ENCODE measurements at places on chromosomes 7 and 10. TPM values are rescaled to one million over a fixed set of nuclear protein-coding genes. Genes with fewer than 3 reads are reported as not detected.

GRCh38 chr10:98141484-98142073, 7.1 kb downstream of the R3HCC1L start:
- no peak overlapping the region for H3K4me3 ChIP-seq
- no peaks in the 10 kb centered on the region for H3K36me3 ChIP-seq
- DNase-seq: no peak
- peaks cover 19% of the 10 kb centered on the region for H3K4me1 ChIP-seq
- no peak overlapping the region for H3K27ac ChIP-seq

The AGR3 gene
- polyA plus RNA-seq: not detected

The CTTNBP2 gene
- not detected for polyA plus RNA-seq

DNA sequence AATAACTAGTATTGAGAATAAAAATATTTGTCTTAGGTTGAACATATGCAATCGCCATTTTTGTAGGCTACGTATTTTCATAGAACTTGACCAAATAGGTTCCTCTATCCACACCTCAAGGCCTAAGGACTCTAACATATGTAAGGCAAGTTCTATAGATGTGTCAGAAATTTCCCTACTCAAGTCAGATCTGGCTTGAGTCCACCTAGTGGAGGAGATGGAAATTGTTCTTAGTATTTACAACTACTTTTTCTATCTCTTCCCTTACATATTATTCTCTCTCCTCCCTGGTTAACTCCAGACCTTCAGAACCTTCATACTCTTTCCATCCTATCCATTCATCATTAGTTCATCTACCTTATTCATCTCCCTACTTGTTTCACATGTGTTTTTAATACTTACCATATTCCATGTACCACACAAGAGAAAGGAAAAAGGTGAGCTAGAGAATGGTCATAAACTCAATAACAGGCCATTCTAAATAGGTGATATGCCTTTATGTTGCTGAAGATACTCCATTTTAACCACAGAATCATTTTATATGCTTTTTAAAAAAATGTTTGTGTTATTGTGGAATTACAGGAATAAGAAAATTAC, 174.5 kb upstream of the HDAC9 start:
- no peak overlapping the region for H3K27ac ChIP-seq
- DNase-seq: no peak
- no peaks in the 10 kb centered on the region for H3K4me1 ChIP-seq
- H3K27me3 ChIP-seq: no peaks in the 10 kb centered on the region
- no peaks in the 10 kb centered on the region for H3K36me3 ChIP-seq

DNA sequence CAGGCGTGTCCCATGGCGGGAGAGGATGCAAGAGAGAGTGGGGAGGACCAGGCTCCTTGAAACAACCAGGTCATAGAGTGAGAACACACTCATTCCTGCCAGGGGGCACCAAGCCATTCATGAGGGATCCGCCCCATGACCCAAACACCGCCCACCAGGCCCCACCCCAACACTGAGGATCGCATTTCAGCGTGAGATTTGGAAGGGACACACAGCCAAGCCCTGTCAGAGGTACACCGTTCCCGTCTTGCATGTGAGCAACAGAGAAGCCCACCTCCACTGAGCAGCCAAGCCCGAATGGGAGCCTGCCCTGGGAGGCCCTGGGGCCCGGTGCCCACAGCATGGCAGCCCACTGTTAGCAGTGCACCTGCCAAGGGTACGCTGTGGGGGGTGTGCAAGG, 7.9 kb upstream of the ARPC1B start:
- H3K4me1 ChIP-seq: no peaks in the 10 kb centered on the region
- no peak overlapping the region for H3K27ac ChIP-seq
- no peaks in the 10 kb centered on the region for H3K27me3 ChIP-seq
- DNase-seq: no peak
- H3K36me3 ChIP-seq: peaks cover 28% of the 10 kb centered on the region

GRCh38 chr7:55574051-55574717, 1.9 kb upstream of the VOPP1 start:
- H3K4me1 ChIP-seq: peaks cover 17% of the 10 kb centered on the region
- no peak overlapping the region for H3K4me3 ChIP-seq

The GPNMB gene
- 8.7 TPM for polyA plus RNA-seq

The CYP2C19 gene
- polyA plus RNA-seq: not detected

The ZNF239 gene
- polyA plus RNA-seq: 0.35 TPM

The GATAD1 gene
- polyA plus RNA-seq: 3.6 TPM

The TUBB8 gene
- not detected for polyA plus RNA-seq

- no peak overlapping the region for H3K27ac ChIP-seq
- no peaks in the 10 kb centered on the region for H3K36me3 ChIP-seq
- peaks cover 21% of the 10 kb centered on the region for H3K4me1 ChIP-seq
- no peak overlapping the region for H3K4me3 ChIP-seq
- no peak for DNase-seq
Measured at GRCh38 chr7:156778201-156778600, 114.8 kb downstream of the LMBR1 start.

DNA sequence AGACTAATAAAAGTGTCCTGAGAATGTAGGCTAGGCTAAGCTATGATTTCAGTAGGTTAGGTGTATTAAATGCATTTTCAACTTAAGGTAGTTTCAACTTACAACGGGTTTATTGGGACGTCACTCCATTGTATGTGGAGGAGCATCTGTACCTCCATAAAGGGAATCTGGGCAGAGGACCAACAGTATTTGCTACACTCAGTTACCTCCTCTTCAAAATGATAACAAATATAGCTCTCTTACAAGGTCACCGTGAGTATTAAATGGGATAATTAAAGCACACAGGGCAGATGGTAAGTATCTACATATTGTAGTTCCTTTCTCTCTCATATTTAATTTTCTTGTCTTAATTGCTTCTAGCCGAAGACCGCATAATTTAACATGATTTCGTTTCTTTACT, 59.0 kb upstream of the FGL2 start:
- no peak overlapping the region for H3K4me3 ChIP-seq
- no peak overlapping the region for H3K27ac ChIP-seq
- H3K27me3 ChIP-seq: no peaks in the 10 kb centered on the region
- H3K4me1 ChIP-seq: no peaks in the 10 kb centered on the region

- H3K4me1 ChIP-seq: peaks cover 5% of the 10 kb centered on the region
- H3K36me3 ChIP-seq: no peaks in the 10 kb centered on the region
- DNase-seq: no peak
- H3K27ac ChIP-seq: peak overlapping the region; percentile 98
- no peaks in the 10 kb centered on the region for H3K27me3 ChIP-seq
Measured at GRCh38 chr10:62805231-62806099, 945 bp downstream of the ADO start.

The MRC1 gene
- not detected for polyA plus RNA-seq

DNA sequence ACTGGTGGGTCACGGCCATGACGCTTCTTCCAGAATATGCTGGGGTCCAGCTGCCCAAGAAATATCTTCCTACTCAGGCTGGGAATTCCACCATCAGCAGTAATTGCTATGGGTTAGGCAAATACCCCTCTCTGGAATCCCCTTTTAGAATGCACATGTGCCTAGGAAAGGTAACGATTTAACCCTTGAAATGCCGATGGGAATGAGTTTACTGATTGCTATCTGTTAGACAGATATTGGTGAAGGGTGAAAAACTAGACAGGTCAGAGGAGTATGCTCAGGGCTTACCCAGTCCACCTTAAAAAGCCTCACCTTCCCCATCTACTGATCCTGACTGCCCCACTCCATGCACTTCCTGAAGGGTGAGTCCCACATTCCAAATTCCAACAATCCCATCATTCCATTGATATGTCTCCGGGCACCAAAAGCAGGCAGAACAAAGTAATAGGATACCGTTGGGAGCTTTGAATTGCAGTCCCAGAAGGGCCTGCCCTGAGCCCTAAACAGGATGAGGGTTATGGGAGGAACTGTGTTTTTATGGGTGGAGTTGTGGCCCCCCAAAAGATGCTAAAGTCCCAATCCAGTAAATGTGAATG, 59.3 kb downstream of the DLG5 start:
- no peak overlapping the region for H3K4me3 ChIP-seq
- H3K27ac ChIP-seq: no peak overlapping the region
- no peaks in the 10 kb centered on the region for H3K27me3 ChIP-seq
- no peak for DNase-seq

The ATOH7 gene
- not detected for polyA plus RNA-seq

- no peak for DNase-seq
- no peaks in the 10 kb centered on the region for H3K4me1 ChIP-seq
- no peaks in the 10 kb centered on the region for H3K36me3 ChIP-seq
- no peak overlapping the region for H3K4me3 ChIP-seq
- H3K27ac ChIP-seq: no peak overlapping the region
- no peaks in the 10 kb centered on the region for H3K27me3 ChIP-seq
Measured at GRCh38 chr10:132239126-132240031, 52.6 kb downstream of the DPYSL4 start.

- no peaks in the 10 kb centered on the region for H3K36me3 ChIP-seq
- H3K27ac ChIP-seq: no peak overlapping the region
- H3K4me3 ChIP-seq: no peak overlapping the region
- no peak for DNase-seq
- H3K4me1 ChIP-seq: no peaks in the 10 kb centered on the region
- no peaks in the 10 kb centered on the region for H3K27me3 ChIP-seq
Measured at GRCh38 chr10:10626734-10627133, 390.9 kb upstream of the CELF2 start.

- no peak for DNase-seq
- H3K36me3 ChIP-seq: no peaks in the 10 kb centered on the region
- no peak overlapping the region for H3K27ac ChIP-seq
- H3K4me1 ChIP-seq: no peaks in the 10 kb centered on the region
Measured at GRCh38 chr7:9504678-9505077, 1071.3 kb downstream of the NXPH1 start.

DNA sequence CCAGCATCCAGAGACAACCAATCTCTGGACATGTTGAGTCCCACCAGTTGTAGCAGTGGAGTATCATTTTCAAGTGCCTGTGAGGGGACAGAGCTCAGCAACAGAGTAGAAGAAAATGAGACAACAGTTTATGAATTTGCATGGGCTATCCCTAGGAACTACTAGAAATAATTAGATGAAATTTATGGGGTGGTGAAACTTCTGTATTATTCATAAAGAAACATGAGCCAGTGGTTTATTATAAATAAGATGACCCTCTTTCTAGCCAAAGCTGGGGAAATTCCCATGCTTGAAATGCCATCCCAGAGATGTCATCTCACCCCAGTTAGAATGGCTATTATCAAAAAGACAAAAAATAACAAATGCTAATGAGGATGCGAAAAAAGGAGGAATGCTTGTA, 55.1 kb upstream of the ITGB8 start:
- no peak overlapping the region for H3K27ac ChIP-seq
- H3K4me1 ChIP-seq: peaks cover 9% of the 10 kb centered on the region
- H3K36me3 ChIP-seq: no peaks in the 10 kb centered on the region
- no peak for DNase-seq

- H3K27me3 ChIP-seq: no peaks in the 10 kb centered on the region
- H3K4me3 ChIP-seq: no peak overlapping the region
- H3K4me1 ChIP-seq: 0 out of 2 replicates have a peak, but pooled peaks cover 2% of the 10 kb centered on the region
Measured at GRCh38 chr10:119225083-119225658, 17.8 kb downstream of the GRK5 start.

DNA sequence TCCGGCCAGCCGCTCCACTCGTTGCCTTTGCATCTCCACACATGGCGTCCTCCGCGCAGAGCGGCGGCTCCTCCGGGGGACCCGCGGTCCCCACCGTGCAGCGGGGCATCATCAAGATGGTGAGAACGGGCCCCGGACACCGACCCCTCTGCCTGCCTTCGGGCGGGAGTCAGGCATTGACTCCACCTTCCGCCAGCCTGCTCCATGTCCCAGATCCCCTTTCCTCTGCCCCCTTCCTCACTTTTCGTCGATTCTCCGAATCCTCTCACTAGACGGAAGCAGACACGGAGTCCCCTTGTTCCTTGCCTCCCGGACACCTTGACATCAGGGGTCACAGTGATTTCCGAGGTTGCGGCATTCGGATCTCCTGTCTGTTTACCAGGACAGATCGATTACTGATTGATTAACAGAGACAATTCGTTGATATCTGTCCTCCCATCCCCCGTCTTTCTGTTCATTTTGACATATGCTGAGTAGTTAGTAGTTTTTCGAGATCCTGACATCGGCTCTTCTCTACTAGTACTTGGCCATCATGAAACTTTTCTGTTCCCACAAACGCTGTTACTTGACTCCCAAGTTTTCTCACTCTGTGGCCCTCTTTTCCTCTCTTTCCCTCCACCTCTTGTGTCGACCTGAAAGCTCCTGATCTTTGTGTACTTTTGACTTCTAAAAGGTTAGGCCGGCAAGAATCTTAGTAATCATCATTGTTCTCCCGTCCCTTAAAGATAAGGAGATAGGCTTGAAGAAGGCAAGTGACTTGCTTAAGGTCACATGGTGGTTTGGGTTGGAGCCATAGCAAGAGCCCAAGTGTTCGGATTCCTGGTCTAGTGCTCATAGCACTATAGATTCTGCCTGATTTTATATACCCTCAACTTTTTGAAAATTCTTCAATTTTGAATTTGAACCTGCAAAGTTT, 597 bp downstream of the SND1 start:
- H3K36me3 ChIP-seq: no peaks in the 10 kb centered on the region
- no peak for DNase-seq
- peaks cover 14% of the 10 kb centered on the region for H3K4me1 ChIP-seq

The CNPY4 gene
- polyA plus RNA-seq: 6.3 TPM

DNA sequence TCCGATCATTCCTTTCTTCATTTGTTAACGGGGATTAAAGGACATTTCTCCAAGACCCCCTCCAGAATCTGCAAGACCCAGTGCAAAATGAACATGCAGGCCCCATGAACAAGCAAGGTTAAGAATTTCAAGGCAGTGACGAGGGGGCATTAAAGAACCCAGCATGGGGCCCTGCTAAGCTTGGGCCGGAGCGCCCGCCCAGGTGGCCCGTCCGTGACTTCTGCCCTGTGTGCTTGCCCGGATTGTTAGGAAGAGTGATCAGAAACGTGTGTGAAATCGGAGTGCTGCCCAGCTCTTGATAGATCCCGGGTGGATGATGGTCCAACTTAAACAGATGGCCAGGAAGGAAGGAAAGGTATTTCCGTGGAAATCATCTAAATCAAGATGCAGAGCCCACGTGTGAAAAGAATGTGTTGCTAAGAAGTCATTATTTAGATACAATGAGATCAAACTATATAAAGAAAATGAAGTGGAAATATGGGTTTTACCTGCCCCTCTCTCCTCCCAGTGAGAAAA, 213.6 kb downstream of the KLF6 start:
- H3K4me1 ChIP-seq: no peaks in the 10 kb centered on the region
- H3K4me3 ChIP-seq: no peak overlapping the region
- no peak for DNase-seq
- H3K27ac ChIP-seq: no peak overlapping the region
- no peaks in the 10 kb centered on the region for H3K36me3 ChIP-seq

GRCh38 chr7:1330801-1331425, 98.2 kb downstream of the UNCX start:
- no peak overlapping the region for H3K27ac ChIP-seq
- H3K36me3 ChIP-seq: no peaks in the 10 kb centered on the region
- H3K4me1 ChIP-seq: no peaks in the 10 kb centered on the region
- H3K4me3 ChIP-seq: no peak overlapping the region
- no peaks in the 10 kb centered on the region for H3K27me3 ChIP-seq
